ENCODE measurements at places on chromosomes 12 and 14.

DNA sequence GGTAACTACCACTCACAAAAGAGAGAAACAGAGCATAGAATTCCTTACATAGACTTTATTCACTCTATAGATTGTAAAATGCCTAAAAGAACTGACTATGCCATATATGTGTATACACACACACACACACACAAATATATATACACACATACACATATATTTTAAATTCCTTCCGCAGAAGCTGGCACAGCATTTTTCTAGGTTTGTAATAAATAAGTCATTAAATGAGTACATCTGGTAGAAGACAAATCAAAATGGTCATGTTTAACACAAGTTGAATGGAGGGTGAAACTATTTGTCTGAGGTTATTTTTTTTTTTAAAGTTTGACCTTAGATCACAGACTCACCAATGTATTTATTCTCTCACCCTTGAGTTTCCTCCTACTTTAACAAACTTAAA, 58.2 kb downstream of the CCER1 start:
- DNase-seq = no peak

DNA sequence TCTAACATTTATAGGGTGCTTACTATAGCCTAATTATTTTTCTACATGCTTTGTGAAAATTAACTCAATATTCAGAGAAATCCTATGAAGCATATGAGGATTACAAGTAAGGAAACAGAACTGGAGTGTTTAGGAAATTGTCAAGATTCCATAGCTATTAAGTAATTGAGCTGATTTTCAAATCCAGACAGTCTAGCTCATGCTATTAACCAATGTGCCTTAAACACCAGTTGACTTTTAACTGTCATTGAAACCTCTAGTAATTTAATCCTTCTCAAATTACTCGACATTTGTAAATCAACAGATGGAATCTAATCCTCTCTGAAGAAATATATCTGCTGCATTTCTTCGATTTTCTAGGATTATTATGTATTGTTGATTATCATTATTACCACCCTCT, 488.9 kb downstream of the MDGA2 start:
- no peak for DNase-seq

- DNase-seq = no peak
These were observed 368.8 kb downstream of the TMEM121 start for GRCh38 chr14:105894978-105895881.

DNA sequence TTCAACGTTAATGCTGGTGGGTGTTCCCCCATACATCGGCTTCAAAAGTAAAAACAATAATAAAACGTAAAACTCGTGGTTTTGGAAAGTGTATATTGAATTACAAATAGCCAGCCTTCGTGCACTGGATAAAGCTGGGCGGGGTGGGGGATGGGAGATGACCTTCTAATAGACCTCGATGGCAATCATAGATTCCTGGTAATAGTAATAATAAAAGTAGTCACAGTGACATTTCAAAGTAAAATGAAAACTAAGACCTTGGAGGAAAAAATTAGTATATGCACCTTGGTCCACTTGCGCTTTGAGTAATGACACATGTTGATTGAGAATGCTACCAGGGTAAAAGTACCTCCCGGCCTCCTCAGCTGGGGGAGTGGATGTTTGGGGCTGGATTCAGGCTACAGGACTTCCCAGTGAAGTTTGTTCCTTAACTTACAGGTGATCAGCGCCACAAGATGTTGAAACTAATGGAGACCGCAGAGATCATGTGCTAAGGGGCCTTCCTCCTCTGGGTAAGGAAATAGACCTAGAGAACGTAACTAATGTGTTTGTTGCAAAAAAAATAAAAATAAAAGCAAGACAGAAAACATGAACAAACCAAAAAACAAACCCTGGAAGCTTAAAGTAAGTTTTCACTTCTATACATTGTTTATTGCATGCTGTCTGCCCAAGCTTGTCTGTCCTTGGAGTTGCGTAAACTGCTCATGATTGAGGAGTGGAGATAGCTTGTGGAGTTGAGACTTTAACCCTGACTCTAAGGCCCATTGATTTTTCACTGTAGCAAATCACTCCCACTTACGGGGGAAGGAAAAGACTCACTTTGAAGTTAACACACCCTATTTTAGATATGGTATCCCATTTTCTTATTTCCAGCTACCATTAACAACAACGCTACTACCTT, 907 bp upstream of the LRIG3 start:
- DNase-seq = no peak

GRCh38 chr14:33191855-33192254, 253.2 kb downstream of the NPAS3 start:
- DNase-seq = no peak

DNA sequence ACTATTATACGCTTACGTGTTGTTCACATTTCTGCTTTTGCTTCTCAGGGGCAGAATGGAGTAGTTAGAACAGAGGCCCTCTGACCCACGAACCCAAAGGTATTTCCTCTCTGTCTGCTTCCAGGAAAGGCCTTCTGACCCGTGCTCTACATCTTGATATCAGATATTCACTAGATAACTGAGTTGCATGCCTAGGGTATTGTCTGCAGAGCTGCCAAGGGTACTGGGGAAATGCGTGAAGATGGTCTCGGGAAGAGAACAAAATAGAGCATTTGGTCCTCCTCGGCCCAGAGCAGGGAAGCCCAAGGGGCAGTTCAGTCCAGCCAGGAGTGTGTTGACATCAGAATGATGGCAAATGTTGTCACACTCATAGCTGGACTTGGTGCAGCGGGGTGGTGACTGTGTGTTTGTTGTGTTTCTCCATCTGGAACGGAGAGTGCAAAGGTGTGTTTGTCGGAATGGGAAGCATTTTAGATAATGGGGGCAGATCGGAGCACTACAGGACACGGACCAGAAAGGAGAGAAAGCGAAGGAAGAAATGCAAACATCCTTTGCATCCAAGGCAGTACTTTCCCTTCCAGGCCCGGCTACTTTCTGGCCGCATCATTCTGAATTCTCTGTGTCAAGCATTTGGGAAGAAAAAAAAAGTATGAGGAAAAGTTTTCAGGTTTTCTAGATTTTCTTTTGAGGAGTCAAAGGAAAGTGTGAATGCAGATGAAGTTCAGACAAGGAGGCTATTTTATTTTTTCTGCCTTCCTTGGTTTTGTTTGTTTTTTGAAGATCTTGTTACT, 8.1 kb downstream of the GLT1D1 start:
- DNase-seq = no peak

All from right kidney (tissue), 9 donors.